Stimulated activated CD4-positive, alpha-beta T cell treated with anti-CD3 and anti-CD28 coated beads, TNF-alpha, amount 100 ng/mL, for 4 hours (primary cell): ENCODE measurements at places on chromosomes 4 and X.

- DNase-seq = no peak
These were observed 876.4 kb upstream of the SLIT2 start for GRCh38 chr4:19375136-19375804.

DNA sequence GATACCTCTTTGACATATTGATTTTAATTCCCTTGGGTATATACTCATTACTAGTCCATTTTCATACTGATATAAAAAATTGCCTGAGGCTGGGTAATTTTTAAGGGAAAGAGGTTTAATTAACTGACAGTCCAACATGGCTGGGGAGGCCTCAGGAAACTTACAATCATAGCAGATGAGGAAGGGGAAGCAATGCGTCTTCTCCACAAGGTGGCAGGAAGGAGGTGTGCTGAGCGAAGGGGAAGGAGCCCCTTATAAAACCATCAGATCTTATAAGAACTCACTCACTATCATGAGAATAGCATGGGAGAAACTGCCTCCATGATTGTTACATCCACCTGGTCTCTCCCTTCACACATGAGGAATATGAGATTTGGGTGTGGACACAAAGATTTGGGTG, 42.4 kb downstream of the MSX1 start:
- no peak for DNase-seq

DNA sequence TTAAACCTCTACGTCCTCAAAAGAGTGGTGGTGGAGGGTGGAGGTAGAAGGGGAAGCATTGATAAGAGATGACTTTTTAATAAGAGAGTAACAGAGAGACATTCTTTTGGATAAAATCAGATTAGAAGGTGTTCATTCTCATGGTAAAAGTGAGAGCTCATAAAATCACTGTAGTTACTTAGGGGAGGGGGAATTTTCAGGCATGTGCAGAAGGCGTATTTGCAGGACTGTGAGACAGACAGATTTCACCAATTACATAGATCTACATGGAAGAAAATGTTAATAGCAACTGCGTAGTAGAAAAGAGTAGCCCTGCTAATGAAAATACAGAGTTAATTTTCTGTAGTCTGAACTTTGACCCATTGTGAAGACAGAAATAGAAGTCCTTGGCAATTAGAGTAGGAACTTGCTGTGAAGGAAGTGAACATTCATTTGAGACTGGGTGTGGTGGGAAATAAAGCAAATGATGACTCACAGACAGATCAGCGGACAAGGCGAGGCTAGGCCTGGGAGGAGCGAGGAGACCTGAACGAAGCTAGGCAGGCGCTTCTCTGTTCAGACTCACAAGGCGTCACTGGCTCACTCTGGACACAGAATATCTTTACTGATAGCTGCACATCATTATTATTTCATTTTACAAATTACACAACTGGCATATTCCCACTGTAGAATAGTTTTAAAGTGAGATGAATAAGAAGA, 57.2 kb upstream of the FAM9C start:
- no peak for DNase-seq

- no peak for DNase-seq
These were observed 197.0 kb downstream of the CAMK2D start for GRCh38 chr4:113564493-113564892.
